ENCODE measurements at places on chromosomes 12 and 14.

GRCh38 chr14:104087505-104087904 lies 2.0 kb downstream of the ASPG start:
- DNase-seq: no peak

DNA sequence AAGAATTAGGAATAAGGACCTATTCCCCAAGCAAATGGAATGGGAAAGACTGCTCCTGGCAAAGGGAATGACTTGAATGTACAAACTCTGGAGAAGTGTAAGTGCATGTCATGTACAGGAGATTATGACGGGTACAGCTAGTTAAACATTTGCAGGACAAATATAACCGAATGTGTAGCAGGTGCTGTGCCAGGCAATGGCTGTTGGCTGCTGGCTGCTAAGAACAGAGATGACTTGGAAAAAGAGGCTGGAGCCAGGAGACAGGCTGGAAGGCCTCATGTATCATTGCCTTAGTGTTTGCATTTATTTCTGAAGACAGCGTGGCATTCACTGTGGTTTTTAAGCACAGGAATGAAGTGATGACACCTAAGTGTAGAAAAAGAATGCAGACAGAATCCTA lies 136.8 kb downstream of the TTC8 start:
- DNase-seq: no peak

GRCh38 chr14:85865701-85866100 lies 335.8 kb downstream of the FLRT2 start:
- DNase-seq: no peak

DNA sequence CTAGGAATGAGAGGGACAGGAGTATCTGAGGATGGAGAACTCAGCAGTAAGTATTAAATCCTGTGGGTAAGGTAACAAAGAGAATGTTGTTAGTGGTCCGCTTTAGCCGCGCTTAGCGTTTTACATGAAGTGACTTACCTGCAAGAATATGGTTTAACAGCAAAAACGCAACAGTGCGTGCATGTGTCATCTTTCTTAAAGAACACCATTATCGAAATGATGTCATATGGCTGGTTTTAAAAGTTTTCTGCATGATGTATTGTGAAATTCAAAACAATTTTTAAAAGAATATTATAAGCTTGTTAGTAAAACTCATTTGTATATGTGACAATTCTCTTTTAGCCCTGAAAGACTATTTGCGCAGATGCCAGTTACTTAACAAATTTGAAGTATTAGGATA lies 1.7 kb downstream of the LEMD3 start:
- no peak for DNase-seq

- DNase-seq: no peak
Observed at GRCh38 chr12:58434726-58435125, 485.6 kb downstream of the LRIG3 start.

DNA sequence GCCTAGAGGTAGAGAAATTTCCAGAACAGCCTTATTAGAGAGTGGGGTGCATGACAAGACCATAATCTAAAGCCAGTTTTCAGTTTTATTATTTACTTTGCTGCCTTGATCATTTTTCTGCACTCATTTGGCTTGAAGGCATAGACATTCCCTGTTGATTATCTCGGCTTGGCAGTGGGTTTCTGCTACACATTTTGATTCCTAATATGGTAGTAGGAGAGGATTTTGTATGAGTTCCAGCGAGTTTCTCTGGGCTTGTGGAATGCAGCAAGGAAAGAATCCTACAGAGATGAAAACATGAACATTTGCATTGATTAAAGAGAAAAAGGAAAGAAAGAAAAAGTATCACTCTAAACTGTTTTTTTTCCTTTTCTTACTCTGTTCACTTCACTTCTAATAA lies 281.2 kb downstream of the PAWR start:
- no peak for DNase-seq

GRCh38 chr12:132300789-132301722 lies 28.3 kb downstream of the GALNT9 start:
- DNase-seq: no peak

DNA sequence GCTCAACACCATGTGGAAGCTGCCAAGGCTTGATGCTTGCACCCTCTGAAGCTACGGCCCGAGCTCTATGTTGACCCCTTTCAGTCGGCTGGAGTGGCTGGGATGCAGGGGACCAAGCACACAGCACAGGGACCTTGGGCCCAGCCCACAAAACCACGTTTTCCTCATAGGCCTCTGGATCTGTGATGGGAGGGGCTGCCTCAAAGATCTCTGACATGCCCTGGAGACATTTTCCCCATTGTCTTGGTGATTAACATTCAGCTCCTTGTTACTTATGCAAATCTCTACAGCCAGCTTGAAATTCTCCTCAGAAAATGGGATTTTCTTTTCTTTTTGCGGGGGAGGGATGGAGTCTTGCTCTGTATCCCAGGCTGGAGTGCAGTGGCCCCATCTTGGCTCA lies 46.3 kb downstream of the MON2 start:
- DNase-seq: no peak

GRCh38 chr12:1660304-1661187 lies 30.3 kb upstream of the ADIPOR2 start:
- DNase-seq: peak; percentile 70

- peak; percentile 37 for DNase-seq
Observed at GRCh38 chr12:96029826-96030225, 5.6 kb downstream of the LTA4H start.

GRCh38 chr12:52988898-52989297 lies 17.4 kb upstream of the EIF4B start:
- no peak for DNase-seq
